ENCODE measurements at places on chromosomes 2 and 18. TPM values are rescaled to one million over a fixed set of nuclear protein-coding genes. Genes with fewer than 3 reads are reported as not detected.

GRCh38 chr2:37228788-37229187 is 2.6 kb downstream of the CEBPZ start:
- H3K4me3 ChIP-seq: no peak overlapping the region
- H3K4me1 ChIP-seq: peaks cover 22% of the 10 kb centered on the region
- DNase-seq: no peak
- H3K27me3 ChIP-seq: no peaks in the 10 kb centered on the region
- no peak overlapping the region for H3K27ac ChIP-seq

- no peak overlapping the region for H3K4me3 ChIP-seq
- H3K36me3 ChIP-seq: no peaks in the 10 kb centered on the region
- H3K27me3 ChIP-seq: no peaks in the 10 kb centered on the region
- no peak overlapping the region for H3K27ac ChIP-seq
- no peak for DNase-seq
Measured at GRCh38 chr2:226450141-226450540, 349.5 kb downstream of the IRS1 start.

GREB1 gene
- total RNA-seq: 0.54 TPM

DNA sequence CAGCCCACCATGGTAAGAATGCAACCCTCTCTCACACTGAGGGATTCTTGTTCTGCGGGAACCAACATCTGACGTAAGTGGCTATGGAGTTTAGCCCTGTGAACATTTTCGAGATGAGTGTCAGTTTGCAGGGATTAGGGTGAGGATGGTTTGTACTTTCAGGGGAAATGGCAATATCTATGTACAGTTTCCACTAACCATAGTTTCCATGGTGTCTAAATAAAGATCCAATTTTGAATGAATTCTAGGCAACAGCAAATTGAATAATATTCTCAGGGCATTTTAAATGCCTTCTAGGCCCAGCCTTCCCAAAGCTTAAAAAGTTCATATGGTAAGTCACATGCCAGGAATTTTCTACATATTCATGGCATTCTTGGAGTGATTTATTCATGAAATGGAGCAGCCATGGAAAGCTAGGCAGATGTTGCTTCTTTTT is 105.4 kb upstream of the MMADHC start:
- H3K27ac ChIP-seq: no peak overlapping the region
- no peaks in the 10 kb centered on the region for H3K36me3 ChIP-seq
- no peak for DNase-seq
- no peak overlapping the region for H3K4me3 ChIP-seq

- no peaks in the 10 kb centered on the region for H3K4me1 ChIP-seq
- no peak overlapping the region for H3K27ac ChIP-seq
- H3K36me3 ChIP-seq: no peaks in the 10 kb centered on the region
Measured at GRCh38 chr18:21958707-21959450, 210.5 kb upstream of the GATA6 start.

GRCh38 chr18:22391407-22392345 is 26.0 kb downstream of the CTAGE1 start:
- no peaks in the 10 kb centered on the region for H3K27me3 ChIP-seq
- H3K27ac ChIP-seq: peak overlapping the region; percentile 50
- H3K4me3 ChIP-seq: no peak overlapping the region
- no peaks in the 10 kb centered on the region for H3K36me3 ChIP-seq
- peak; percentile 77 for DNase-seq

IL36B gene
- not detected for total RNA-seq

DNA sequence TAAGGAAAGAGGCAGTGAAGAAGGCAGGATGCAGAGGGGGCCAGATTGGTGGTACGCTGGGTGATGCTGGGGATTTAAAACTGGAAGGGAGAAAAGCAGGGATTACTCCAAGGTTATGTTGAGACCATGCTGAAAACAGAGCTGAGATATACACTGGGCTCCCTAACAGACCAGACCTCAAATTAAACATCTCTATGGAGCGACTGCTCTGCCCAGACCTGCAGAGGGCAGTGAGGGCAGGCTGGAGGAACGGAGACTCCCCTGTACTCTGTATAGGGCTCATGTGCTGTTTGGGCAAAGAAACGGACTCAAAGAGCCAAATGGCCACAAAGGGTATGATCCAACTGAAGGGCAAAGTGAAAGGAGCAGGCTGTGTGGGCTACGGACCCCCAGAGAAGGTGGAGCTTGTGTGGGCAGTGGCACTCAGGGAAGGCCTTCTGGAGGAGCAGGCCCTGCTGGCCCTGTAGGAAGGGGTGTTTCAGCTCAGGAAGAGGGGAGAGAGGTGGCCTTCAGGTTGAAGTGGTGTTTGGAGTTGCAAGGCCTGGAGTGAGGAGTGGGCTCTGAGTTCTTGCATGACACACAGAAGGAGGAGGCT is 4.8 kb upstream of the CELF4 start:
- peaks cover 14% of the 10 kb centered on the region for H3K36me3 ChIP-seq
- DNase-seq: no peak
- H3K4me3 ChIP-seq: no peak overlapping the region
- H3K27me3 ChIP-seq: peaks cover 58% of the 10 kb centered on the region
- H3K4me1 ChIP-seq: peaks cover 5% of the 10 kb centered on the region

SANBR gene
- total RNA-seq: 11.5 TPM

All from Calu3 (cell line).